ENCODE measurements at places on chromosomes 5 and 9.

GRCh38 chr9:121620777-121621449 is 30.5 kb upstream of the DAB2IP start:
- DNase-seq = no peak

DNA sequence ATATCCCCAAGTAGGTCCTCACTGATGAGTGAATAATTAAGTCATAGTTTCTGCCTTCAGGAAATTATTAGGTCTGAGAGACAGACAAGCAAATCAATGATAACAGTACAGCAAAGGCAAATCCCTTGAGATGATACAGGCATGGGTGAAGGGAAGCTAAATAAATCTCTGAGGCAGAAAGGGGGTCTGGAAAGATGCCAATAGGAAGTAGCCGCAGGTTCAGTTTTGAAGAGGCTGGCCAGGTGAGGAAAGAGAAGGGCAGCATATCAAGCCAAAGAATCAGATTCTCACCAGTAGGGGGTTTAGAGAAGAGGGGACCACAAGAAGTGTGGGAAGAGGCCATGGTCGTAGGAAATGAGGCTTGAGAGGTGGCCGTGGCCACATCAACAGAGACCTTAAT is 85.8 kb downstream of the KIAA1958 start:
- DNase-seq = no peak

DNA sequence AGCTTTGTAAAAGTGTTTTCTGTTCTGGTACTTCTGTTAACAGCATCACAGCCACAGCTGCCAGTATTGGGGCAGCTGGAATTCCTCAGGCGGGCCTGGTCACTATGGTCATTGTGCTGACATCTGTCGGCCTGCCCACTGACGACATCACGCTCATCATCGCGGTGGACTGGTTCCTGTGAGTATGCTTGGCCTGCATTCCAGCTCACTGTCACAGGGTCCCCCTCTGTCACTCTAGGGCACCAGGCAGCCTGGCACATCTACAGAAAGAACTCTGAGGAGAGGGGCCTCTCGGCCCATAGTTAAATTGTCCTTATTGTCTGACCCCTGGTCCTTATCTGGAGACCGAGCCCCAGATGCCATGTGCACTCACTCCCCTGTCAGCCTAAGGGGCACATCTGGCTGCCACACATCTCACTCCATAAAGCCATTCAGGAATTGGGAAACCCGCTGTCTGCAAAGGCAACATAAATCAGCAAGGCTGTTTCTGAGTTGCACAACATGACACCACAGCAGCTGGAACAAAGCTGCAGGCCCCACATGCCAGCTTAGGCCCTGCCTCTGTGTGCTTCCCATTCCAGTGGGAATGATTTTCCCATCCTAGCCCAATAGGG is 77.5 kb downstream of the SLC1A3 start:
- no peak for DNase-seq

- DNase-seq = no peak
Observed at GRCh38 chr5:55437859-55438206, 96.9 kb downstream of the PLPP1 start.

DNA sequence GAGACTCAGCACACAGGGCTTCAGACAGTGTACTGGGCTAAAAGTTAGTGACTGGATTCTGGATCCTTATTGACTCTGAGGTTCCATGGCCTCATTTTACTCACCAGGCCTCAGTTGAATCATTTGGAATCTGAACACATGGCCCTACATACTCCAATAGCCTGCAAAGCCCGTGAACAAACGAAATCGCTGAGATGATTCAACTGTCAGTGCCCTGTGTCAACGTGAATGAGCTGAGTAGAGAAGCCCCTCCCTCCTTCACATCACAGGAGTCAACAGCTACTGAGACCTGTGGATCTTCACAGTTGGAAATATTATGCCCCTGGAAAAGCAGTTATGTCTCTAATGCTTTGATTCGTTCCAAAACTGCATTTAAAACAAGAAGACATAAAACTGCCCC is 429.3 kb downstream of the GADD45G start:
- DNase-seq = no peak

DNA sequence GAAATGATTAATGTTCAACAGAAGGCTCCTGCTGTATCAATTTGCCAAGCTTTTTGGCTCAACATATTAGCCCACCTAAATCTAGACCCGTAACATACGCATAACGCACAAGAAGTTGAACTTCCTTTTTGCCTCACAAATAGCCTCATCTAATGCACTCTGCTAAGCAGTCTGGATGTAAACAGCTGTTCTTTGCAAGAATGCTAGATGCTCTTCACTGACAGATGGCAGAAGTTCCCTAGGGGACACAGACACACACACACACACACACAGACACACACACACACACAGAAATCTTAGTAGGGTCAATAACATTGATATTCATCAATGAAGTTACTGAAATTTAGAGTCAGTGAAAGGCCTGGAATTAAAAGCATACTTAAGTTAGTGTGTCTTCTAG is 13.2 kb upstream of the PCA3 start:
- DNase-seq = no peak

- no peak for DNase-seq
Observed at GRCh38 chr9:38431116-38431515, 6.9 kb upstream of the IGFBPL1 start.

DNA sequence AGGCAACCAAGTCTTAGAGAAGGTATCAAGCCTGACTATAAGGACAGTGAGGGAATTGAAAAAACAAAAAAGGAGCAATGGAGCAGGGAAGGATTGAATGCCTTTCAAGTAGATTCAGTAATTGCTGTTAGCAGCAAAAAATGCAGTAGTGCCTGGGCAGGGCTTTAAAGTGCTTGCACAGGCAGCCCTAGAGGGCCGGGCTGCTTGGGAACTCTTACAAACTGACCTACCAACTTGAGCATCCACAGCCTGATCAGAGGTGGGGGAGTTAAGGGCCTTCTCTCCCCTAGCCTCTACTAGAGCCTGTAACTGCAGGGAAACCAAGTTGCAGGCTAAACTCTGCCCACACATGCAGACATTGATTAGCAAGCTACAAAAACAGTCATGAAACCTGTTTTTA is 19.4 kb downstream of the FXN start:
- no peak for DNase-seq

DNA sequence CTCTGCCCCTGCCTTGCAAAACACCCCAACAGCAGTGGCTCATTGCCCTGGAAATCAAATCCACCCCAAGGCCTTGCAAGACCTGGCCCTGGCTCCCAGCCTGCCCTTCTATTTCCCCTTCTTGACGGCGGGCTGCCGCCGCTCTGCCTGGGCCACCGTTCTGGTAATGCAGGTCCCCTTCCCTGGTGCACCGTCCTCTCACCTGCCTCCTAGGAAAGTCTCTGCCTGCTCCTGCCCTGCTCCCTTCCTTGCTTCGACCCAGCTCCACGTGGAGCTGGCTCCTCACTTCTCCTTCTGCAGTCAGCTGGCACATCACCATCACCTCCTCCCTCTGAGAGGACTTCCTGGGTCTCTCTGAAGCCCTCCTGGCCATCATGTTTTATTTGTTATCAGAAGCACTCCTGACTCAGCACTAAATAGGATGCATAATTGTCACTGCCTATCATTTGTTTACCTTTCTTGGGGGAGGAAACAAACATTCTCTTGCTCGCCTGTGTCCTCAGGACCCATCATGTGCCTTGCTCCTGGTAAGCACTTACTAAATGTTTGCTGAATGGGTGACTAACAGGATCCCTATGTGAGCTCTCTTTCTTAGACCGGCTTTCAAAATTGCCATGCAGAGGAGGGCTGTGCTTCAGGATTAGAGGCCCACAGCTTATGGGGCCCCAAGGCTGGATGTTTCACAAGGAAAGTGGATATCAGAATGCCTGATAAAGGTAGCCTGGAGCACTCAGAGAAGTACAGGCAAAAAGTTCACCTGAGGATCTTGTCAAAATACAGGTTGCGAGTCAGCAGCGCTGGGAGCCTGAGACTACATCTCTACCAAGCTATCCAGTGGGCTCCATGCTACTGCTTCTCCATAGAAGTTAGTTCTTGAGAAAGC is 19.6 kb upstream of the C5orf47 start:
- no peak for DNase-seq

DNA sequence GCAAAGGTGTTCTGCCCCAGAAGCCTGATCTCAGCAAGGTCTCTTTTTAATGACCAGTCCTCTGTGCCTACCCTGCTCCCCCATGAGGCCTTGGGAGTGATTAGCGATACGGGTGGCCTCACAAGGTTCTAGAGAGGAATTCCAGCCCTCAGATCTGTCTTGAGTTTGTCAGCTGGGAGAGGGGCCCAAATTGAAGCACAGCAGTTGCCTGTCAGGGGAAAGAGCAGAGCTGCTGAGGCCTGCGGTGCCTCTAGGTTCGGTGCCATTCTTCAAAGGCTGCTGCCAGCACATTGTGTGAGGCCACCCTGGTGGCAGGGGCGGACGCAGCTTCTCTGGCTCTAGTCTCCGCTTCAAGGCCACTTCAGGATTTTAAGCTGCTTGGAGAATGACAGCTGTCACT is 85.7 kb upstream of the GRIA1 start:
- no peak for DNase-seq

GRCh38 chr5:139886213-139886612 is 90.6 kb downstream of the PSD2 start:
- no peak for DNase-seq
